ENCODE measurements at places on chromosomes 3 and 15. TPM values are rescaled to one million over a fixed set of nuclear protein-coding genes. Genes with fewer than 3 reads are reported as not detected.

The ERC2 gene
- not detected for total RNA-seq

The SEC62 gene
- 59.7 TPM for total RNA-seq

The DUOXA2 gene
- not detected for total RNA-seq

The LYZL4 gene
- total RNA-seq, result not detected

Data from activated CD4-positive, alpha-beta memory T cell treated with anti-CD3 and anti-CD28 coated beads for 36 hours (primary cell).